ENCODE measurements at places on chromosomes 4 and X.

DNA sequence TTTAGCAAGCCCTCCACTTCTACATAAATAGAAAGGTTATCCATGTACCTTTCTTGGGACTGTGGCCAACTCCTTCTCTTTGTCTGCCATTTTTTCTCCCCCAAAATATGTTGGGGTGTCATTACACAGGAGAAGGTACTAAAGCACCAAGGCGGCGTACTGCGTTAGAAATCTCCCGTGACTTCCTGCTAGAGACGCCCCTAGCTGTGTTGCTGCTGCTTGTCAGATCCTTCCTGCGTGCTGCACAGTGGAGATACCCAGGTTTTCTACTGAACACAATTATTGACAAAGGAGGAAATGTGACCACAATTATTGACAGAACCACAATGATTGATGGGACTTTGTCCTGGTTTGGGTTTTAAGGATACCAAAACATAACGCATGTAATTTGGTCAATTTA lies 97.7 kb downstream of the EFHC2 start:
- no peak for DNase-seq

DNA sequence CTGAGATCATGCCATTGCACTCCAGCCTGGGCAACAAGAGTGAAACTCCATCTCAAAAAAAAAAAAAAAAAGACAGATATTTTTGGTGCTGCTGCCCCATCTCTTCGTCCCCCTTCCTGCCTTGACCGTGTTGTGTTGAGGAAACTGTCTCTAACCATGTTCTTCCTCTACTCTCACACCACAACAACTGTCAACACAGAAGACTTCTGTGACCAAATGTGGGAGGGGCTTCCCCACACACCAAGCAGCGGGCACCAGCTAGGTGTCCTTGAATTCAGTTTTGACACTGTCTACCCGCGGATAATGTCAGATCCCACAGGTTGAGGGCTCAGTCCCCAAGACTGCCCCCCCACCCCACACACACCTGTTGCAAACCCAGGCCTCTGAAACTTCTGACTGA lies 104.7 kb upstream of the BCOR start:
- no peak for DNase-seq

DNA sequence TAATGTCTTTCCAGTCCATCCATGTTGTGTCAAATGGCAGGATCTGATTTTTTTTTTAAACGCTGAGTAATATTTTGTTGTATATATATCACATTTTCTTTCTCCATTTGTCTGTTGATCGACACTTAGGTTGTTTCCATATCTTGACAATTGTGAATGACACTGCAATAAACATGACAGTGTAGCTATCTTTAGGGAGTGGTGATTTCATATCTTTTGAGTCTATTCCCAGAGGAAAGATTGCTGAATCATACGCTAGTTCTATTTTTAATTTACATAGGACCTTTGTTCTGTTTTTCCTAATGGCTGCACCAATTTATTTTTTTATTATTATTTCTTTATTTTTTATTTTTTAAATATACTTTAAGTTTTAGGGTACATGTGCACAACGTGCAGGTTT lies 470.7 kb downstream of the CCSER1 start:
- DNase-seq = no peak

DNA sequence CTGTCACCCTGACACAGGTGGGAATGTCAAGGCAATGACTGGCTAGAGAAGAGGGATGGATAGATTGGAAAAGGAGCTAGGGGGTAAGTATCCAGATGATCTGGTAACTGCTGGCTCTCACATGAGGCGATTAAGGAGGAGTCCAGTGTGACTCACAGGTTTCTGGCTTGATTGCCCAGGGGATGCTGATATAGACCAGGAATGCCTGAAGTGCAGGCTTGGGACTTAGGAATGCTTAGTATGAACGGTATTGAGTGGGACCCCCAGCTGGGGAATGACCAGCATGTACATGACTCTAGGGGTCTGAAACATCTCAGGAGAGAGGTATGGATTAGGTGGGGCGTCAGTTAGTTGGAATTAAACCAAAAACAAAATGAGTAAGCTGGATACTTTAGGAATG lies 65.8 kb upstream of the PRPS1 start:
- DNase-seq = no peak

All from hippocampal formation (tissue), 2 donors.